ENCODE measurements at places on chromosomes 1 and 21. TPM values are rescaled to one million over a fixed set of nuclear protein-coding genes. Genes with fewer than 3 reads are reported as not detected.

Gene TBX15
- not detected for total RNA-seq

DNA sequence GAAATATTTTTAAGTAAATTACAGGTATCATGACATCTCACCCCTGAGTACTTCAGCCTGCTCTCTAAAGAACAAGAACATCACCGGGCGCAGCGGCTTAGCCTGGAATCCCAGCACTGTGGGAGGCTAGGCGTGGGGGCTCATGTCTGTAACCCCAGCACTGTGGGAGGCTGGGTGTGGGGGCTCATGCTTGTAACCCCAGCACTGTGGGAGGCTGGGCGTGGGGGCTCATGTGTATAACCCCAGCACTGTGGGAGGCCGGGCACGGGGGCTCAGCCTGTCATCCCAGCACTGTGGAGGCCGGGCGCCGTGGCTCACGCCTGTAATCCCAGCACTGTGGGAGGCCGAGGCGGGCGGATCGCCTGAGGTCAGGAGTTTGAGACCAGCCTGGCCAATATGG is 7.7 kb upstream of the CDK11B start:
- H3K4me3 ChIP-seq = no peak overlapping the region
- H3K36me3 ChIP-seq = peaks cover 48% of the 10 kb centered on the region
- no peak overlapping the region for H3K27ac ChIP-seq
- H3K27me3 ChIP-seq = no peaks in the 10 kb centered on the region
- peaks cover 6% of the 10 kb centered on the region for H3K4me1 ChIP-seq

DNA sequence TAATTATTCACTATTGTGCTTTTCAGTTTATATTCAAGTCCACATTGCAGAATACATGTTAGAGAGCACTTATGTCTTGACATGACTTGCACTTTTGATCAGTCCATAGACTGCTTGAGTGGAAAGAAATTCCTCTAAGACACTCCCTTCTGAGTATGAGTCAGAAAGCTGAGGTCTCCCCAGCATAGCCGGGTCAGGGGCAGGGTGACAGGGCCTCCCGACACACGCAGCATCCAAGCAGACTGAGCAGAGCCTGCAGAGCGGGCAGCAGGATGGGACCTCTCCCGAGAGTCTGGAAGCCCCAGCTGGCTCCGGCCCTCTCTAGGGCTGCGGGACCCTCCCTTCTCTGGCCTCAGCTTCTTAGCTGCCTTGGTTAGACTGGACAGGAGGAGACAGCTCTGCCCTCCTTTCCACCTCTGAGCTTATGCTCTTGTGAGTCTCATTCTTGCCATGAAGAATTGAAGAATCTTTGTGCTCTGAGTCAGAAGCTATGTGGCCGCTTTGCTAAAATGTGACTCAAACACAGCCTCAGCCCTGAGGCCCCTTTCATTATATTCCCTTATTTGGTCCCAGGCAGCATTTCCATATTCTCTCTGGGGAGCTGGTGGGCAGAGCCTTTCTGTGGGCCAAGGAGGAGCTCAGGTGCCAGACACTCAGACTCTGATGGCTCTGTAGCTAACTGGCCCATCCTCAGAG is 11.2 kb upstream of the CAPN2 start:
- H3K27ac ChIP-seq = peak overlapping the region; percentile 95
- no peaks in the 10 kb centered on the region for H3K27me3 ChIP-seq
- peaks cover 34% of the 10 kb centered on the region for H3K4me1 ChIP-seq
- peak; percentile 98 for DNase-seq

DNA sequence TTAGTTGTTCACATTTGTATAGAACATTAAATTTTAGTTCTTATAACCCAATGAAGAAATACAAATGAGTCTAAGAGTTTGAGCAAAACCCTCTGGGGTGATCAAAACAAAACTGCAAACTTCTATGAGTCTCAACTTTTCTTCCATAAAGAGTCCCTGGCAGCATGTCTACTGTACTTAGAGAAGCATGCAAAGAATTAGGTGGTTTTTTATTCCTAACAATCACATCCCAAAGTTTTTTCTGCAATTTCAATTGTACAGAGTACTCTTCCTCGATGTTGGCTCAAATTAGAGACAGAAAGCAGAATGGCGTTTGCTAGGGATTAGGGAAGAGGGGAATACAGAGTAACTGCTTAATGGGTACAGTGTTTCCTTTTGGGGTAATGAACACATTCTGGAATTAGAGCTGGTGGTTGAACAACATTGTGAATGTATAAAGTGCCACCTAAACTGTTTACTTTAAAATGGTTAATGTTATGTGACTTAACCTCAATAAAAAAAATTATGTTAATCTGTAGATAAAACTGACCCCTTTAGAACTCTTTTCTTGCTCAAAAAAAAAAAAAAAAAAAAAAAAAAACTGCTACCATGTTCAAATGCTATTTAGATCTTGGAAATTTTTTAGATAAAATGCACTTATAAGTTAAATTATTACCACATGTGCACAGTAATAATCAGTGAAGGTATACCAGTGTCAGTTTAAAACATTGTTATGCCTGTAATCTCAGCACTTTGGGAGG is 4.8 kb downstream of the RC3H1 start:
- peaks cover 6% of the 10 kb centered on the region for H3K4me1 ChIP-seq
- H3K4me3 ChIP-seq = no peak overlapping the region
- peak; percentile 35 for DNase-seq
- H3K27ac ChIP-seq = no peak overlapping the region
- no peaks in the 10 kb centered on the region for H3K36me3 ChIP-seq

GRCh38 chr1:35111106-35111505 is 31.9 kb downstream of the ZMYM1 start:
- peak; percentile 92 for DNase-seq
- no peak overlapping the region for H3K4me3 ChIP-seq
- no peak overlapping the region for H3K27ac ChIP-seq

Gene PM20D1
- not detected for total RNA-seq

Gene ST6GALNAC5
- total RNA-seq = 3.4 TPM

DNA sequence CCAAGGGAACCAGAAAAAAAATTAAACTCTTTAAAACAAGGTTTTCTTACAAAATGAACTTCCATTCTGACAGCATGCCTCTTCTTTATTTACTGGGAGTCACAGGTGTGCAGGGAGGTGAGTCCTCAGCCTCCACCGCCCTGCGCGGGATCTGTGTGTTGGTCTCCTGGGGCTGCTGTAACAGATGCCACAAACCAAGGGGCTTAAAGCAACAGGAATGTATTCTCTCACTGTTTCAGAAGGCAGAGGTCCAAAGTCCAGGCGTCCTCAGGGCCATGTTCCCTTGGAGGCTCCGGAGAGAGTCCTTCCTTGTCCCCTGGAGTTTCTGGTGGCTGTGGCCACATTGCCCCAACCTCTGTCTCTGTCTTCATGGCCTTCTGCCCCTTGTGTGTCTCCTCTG is 123.6 kb upstream of the C1orf174 start:
- no peaks in the 10 kb centered on the region for H3K4me1 ChIP-seq
- no peak overlapping the region for H3K4me3 ChIP-seq
- no peaks in the 10 kb centered on the region for H3K27me3 ChIP-seq
- no peaks in the 10 kb centered on the region for H3K36me3 ChIP-seq

- no peaks in the 10 kb centered on the region for H3K27me3 ChIP-seq
- H3K36me3 ChIP-seq = no peaks in the 10 kb centered on the region
- H3K4me1 ChIP-seq = peaks cover 2% of the 10 kb centered on the region
- H3K4me3 ChIP-seq = peak overlapping the region; percentile 75
- DNase-seq = peak; percentile 52
Measured at GRCh38 chr1:232628335-232629249, 1.3 kb downstream of the SIPA1L2 start.

DNA sequence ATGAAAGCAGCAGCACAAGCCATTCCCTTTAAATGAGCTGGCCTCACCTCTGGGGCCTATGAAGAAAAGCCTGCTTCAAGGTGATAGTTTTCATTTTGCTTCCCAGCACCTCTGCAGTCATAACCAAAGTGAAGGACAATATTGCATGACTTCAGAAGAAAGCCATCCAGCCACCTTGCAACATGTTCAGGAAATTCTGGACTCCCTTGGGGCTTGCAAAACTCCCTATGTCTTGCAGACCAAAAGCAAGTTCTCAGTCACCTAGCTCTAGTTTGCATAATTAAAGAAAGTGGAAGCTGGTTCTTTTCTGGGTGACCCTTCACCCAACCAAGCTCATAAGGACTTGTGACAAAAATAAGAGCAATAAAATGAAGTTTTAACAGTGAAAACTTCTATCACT is 87.6 kb downstream of the GFI1 start:
- no peak overlapping the region for H3K4me3 ChIP-seq
- no peak for DNase-seq
- no peak overlapping the region for H3K27ac ChIP-seq
- H3K4me1 ChIP-seq = no peaks in the 10 kb centered on the region

Data from IMR-90 (cell line).